ENCODE measurements at places on chromosomes 5 and 9.

DNA sequence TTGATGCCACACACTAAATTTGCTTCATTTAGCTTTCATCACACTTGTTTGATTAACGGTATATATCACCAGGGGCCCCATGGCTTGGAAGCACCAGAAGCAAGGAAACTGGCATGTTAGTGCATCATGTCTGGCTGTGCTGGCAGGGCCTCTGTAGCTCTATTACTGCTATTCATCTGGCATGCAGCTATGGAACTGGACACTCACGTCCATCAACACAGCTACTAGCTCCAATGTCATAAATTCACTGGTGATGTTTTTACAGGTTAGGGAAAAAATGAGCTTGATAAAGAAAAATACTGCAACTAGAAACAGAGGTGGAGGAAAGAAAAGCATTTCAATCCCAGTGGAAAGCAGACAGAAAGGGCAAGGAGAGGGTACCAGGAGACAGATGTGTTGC lies 343.2 kb downstream of the DEPDC1B start:
- no peak for DNase-seq

GRCh38 chr9:3879315-3879714 lies 353.5 kb upstream of the RFX3 start:
- DNase-seq, result no peak

- DNase-seq, result peak; percentile 22
Measured at GRCh38 chr5:92613546-92613945, 967.5 kb downstream of the NR2F1-AS1 start.

DNA sequence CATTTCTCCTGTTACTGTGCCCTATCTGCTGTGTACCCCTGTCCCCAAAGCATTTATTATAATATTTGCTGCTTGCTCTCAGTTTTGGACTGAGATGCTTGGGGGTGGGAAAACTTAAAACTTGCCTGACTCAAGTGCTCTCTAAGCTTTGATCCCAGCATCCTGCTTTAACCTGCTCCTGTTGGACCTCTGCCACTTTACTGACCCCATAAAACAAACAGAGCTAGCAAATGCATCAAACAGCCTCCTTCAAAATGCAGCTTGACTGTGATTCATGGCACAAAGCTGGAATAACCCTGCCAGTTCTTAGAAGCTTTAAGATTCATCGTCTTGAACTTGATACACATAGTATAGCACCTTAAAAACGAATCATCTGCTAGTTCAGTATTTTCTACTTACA lies 212.5 kb downstream of the DEPDC1B start:
- DNase-seq, result peak; percentile 22

- DNase-seq, result peak; percentile 69
Measured at GRCh38 chr5:143594902-143595818, 191.7 kb upstream of the NR3C1 start.

DNA sequence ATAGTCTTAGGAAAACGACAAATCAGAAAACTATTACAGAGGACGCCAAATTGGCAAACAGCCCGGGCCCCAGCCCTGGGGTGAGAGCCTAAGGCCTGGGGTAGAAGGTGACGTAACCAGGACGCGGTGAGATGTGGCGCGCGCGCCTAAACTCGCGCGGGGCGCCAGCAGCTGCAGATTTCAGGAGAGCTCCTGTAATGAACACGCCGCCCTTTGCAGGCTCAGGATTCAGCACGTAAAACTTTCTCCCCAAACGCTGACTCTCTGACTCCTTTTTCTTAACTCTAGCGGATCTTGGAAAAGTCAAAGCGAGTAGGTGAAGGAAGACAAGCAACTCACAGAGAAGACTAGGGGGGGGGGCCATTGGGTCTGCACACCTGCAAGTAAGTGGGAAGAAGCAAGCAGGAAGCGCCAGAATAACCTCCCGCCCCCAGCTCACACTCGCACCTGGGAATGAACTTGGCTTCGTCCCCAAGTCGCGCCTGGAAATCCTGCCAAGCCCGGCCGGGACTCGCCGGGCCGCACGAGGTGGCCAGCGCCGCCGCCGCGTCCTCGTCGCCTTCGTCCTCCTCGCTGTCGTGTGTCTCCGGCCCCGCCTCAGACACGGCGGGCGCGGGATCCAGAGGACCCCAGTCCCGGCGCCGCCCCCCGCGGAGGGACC lies 822 bp downstream of the RASEF start:
- DNase-seq, result peak; percentile 19

DNA sequence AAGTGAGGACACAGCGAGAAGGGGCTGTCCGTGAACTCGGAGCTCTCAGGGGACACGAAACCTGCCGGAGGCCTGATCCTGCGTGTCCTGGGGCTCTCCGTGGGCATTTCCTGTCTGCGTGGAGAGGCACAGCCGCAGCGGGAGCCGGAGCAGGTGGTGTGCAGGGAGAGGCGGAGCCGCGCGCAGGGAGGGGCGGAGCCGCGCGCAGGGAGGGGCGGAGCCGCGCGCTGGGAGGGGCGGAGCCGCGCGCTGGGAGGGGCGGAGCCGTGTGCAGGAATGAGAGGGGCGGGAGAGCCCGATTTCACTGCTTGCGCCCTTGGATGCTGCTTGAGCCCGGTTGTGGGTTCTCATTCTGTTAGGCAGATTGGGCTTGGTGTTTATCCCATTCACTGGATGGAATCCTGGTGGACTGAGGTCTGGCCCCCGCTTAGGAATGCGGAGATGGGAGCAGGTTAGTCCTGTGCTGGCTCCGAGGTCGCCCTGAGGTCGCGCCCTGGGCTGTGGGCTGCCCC lies 26.7 kb downstream of the NDUFS6 start:
- DNase-seq, result peak; percentile 16

- DNase-seq, result no peak
Measured at GRCh38 chr5:133123297-133123696, 71.5 kb downstream of the HSPA4 start.

GRCh38 chr9:15353892-15354291 lies 46.9 kb upstream of the TTC39B start:
- no peak for DNase-seq

DNA sequence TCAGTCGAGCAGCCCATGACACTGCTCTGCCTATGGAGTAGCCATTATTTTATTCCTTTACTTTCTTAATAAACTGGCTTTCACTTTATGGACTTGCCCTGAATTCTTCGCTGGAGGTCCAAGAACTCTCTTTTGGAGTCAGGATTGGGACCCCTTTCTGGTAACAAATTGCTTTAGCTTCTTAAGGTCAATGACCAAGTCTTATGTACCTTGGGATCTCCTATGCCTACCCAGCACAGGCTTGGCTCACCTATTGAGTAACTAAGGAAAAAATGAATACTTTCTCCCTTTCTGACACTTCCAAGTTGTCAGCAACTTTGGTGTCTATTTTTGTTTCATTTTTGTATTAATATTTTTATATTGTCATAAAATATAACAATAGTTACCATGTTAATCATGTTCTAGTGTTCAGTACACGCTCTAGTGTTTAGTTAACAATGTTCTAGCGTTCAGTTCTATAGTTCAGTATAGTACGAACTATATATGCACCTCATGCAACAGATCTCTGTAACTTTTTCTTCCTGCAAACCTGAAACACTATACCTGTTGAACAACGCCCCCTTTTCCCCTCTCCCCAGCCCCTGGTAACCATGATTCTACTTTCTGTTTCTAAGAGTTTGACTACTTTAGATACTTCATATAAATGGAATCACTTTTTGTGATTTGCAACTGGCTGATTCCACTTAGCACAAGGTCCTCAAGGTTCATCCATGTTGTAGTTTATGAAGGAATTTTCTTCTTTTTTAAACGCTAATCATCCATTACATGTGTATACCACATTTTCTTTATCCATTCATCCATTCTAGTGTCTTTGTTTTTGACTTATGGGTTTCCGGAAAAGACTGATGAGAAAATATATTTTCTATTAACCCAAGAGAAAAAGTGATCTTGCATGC lies 1.8 kb upstream of the RHOBTB3 start:
- DNase-seq, result no peak
